Stimulated activated CD8-positive, alpha-beta memory T cell treated with anti-CD3 and anti-CD28 coated beads, Interleukin-4, amount 100 ng/mL, for 24 hours (primary cell): ENCODE measurements at places on chromosomes 11 and 22.

GRCh38 chr11:129442171-129442570 is 66.5 kb downstream of the BARX2 start:
- no peak for DNase-seq

- no peak for DNase-seq
Measured at GRCh38 chr22:33737662-33738061, 182.6 kb downstream of the LARGE1 start.

- no peak for DNase-seq
Measured at GRCh38 chr22:46577368-46578249, 40.2 kb upstream of the CELSR1 start.

DNA sequence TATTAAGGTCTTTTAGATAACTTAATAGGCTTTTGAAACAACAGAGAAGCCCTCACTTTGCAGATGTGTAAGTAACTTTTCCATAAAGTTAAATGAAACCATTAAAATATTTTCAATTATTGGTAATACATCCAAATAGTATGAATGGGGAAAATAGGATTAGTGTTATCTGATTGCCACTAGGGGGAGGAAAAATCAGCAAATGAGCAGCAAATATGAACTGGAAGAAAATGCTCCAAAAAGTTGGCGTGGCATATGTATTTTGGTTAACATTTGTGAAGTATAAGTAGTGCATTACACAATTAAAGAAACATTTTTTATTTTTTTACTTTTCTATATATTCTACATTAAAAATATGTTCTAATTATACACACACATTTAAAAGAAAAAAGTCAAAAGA is 259.8 kb upstream of the ANO5 start:
- DNase-seq: no peak

DNA sequence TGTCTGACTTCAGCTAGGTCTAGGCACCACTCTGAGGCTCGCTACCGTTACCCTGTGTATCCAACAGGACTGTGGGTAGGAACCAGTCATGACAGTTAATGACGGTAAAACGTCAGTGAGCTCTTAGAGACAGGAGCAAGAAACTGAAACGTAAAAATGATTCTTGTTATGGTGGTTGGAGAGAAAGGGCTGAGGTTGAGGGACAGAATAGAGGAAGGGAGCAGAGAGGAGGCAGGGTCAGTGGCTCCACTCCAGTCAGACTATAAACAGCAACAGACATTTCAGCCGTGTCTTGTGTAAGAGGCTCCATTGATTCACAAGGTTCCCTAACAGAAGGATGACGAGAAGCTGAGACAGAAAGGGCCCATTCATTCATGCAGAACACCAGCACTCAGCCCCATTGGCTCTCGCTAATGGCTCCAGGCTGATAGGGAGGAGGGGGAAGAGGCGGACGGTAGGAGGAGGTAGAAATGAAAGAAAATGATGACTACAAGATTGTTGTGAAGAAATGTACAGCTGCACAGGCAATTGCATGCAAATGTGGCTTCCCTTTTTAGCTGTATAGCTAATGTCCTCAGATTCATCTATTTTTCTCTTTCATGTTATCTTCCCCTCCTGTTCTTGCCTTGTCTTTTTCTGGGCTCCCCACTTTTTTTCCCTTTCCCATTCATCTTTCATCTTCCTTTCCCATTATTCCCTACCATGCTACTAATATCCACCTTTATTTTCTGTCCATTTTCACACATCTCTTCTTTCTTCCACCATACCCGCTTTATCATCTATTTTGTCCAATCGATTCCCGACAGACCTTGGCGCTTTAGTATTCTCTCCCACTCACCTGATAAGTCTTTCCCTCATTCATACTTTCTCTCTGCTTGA is 34.3 kb downstream of the ETS1 start:
- no peak for DNase-seq

- DNase-seq: no peak
Measured at GRCh38 chr22:50674606-50675552, 2.3 kb downstream of the SHANK3 start.

DNA sequence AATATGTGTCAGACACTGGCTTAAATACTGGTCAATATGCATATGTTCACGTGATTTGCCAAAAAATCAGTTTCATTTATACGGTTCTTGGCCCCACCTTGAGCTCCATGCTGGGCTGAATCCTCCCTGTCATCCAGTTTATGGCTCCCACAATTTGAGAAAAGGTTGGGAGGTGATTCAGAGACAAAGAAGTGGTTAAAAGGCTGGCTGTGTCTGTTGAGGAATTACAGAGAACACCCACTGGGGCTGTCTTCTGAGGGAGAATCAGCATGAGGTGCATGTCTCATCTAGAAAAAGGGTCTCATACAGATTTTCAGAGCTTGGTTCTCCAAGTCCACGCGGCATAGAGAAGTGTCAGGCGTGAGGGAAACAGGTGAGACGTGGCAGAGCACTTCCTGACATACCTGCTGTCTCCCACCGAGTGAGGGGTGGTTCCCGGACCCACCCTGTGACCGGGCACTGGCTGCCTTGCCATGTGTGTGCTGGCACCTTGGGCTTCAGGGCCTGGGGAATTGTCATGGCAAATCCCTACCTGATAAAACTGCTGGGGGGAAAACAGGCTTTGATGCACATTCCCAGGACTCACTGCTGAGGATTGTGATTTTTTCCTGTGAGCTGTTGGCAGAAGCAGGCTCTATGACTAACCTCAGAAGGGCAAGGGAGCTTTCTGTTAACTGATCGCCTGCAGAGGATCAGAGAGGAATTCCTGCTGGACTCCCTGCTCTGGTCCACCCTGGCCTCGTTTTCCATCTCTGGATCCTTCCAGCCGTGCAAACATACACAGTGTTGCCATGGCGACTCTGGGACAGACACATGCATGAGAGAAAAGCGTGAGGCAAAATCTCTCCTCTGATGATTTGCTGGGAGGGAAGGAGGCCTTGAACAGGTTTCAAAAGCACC is 223.6 kb downstream of the ADAMTS15 start:
- no peak for DNase-seq

DNA sequence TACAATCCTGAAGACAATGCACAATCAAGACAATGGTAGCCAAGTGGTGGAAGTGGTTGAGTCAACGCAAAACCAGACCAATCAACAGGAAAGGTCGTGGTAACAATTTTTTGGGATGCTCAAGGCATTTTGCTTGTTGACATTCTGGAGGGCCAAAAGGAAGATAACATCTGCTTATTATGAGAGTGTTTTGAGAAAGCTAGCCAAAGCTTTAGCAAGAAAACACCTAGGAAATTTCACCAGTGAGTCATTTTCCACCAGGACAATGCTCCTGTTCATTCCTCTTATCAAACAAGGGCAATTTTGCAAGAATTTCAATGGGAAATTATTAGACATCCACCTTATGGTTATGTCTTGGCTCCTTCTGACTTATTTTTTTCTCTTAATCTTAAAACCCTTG is 1932.2 kb upstream of the RAG2 start:
- no peak for DNase-seq

- no peak for DNase-seq
Measured at GRCh38 chr22:47394504-47395440, 632.3 kb downstream of the TBC1D22A start.

- DNase-seq: no peak
Measured at GRCh38 chr11:65215441-65216076, 33.8 kb downstream of the CAPN1 start.

DNA sequence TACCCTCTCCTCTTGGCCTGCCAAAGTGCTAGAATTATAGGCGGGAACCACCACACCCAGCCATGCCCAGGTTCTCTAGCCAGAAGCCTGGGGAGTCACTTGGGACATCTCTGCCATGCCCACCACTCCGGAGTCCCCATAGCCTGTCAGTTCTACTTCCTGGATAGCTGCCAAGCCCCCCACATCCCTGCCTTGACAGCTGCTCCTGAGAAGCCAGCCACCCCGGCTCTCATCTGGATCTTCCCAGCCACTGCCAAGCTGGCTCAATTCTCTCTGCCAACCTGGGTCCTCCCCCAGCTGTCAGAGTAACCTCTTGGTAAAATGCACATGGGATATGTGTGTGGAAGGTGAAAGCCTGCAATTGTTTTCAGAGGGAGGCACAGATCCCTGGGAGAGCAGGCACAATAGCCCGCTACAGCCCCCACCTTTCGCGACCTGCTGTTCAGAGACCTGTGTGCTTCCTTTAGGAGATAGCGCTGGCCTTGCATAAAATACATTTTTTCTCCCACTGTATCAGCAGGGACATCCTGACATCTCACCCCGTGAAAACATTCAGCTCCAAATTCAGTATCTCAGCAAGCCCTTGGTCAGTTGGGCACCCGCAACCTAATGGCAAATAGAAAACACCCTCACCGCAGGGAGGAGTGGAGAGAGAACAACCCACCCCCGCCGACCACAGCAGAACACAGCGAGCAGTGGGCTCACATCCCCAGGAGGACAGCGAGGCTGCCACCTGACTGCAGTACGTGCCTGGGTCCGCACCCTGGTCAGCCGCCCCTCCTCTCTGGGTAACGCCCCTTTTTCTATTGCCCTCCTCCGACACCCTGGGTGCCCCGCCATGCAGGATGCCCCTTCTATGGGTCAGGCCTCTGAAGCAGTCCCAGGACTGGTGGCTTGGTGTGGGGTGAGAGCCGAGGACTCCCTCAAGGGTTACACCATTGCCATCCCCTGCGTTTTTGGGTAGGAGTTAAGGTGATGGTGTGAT is 1342.2 kb downstream of the BRD1 start:
- no peak for DNase-seq

DNA sequence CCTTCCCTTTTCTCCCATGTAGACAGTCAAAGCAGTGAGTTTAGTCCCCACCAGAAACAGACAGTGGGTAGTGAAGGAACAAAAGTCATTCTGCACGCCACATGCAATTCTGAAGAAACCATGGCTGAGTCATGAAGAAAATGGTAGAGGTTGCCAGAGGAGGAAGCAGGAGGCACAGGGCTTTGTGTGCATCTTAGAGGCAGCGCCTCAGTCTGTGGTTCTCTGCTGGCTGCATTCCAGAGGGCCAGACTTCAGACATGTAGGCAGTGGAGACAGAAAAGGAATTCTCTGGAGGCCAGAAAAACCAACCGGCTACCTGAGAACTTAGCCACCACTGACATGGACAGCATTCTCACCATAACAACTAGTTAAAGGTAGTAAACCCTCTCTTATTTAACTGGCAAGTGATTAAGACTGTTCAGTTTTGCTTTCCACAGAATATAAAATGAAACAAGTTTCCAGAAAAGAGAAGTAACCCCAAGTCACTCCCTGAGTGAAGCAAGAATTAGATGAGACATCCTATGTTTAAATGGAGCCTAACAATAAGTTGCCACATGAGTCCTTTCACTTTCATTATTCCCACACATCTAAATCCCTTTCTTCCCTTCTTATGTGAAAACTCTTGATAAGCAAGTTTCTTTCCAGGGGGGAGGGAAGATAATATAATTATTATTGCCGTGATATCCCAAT is 556.1 kb downstream of the SOX6 start:
- no peak for DNase-seq

DNA sequence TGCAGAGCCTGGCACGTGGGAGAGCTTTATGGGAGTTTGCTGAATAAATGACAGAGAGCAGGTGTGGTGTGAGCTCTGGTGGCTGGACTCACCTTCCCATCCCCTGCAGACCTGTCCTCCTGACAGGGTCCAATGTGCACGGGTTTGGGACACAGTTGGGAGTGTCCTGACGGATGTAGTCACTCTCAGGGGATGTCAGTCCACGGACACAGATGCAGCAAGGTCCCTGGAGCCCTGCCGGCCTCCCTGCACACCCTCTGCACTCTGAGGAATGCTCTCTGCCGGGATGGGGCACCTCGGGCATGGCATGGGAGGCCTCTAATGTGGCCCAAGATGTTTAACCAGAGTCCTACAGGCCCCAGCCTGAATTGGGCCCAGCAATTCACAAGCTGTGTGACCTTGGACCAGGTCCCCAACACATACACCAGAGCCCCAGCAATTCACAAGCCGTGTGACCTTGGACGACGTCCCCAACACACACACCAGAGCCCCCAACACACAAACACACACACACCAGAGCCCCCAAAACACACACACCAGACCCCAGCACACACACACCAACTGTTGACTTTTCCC is 30.0 kb upstream of the RFPL3 start:
- no peak for DNase-seq

DNA sequence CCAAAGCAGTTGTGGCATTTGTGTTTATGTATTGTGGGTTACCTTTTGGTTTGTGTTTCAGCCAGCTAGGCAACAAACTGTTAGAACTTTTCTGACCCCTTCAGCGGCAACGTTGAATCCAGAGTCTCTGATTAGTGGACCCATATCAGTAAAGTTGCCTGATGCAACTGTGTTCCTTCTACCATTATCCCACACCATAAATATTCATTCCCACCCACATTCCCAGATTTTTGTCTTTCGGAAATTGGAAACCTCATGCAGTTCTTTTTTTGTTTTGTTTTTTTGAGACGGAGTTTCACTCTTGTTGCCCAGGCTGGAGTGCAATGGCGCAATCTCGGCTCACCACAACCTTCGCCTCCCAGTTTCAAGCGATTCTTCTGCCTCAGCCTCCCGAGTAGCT is 30.7 kb upstream of the RBX1 start:
- DNase-seq: no peak

DNA sequence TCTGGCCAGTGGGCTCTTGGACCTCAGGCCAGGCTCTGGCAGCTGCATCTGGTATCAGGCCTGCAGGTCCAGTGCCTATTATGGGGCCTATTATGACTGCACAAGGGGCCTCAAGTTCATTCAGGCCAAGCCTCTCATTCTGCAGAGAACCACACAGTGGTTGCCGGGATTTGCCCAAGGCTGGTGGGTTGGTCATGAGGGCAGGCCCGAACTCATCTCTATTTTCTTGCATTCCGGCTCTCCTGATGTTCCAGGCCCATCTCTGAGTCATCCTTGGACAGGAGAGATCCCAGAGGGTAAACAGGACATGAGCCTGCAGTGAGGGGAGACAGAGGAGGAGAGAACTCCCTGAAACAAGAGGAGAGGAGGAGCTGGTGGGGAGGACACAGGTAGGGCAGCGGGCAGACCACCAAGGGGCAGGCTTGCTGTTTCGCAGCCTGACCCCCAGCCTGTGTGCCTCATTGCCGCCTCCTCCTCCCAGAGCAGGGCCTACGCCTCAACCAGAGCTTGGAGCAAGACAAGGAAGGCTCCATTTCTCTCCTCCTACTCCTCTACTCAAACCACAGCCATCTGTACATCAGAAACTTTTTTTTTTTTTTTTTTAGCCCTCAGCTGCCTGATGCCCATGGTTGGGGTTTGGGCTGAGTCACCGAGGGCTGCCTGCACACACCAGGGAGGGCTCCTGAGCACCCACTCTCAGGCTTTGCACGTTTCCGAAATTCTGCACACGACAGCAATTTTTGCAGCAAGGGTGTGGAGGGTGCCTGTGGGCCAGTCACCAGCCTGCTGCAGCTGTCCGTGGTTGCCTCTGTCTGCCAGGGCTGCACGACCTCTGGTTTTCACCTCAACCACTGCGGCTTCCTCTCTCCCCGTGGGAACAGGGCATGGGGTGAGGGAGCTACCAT is 12.7 kb upstream of the TREH start:
- DNase-seq: peak; percentile 66

DNA sequence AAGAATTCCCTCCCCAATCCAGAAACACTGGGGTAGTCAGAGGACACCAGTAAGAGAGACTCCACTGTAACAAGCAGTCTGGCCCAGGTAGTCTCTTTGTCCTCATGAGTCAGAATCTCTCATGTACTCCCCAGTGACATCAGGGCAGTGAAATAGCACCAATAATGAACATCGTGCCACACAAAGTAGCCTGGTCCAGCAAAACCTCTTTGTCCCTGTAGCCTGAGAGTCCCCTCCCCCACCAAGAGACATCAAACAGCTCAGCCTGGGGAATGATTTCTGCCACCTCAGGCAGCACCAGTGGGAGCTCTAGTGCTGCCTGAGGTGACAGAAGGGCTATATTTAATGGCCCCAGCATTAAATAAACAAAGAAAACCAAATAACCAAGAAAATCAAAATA is 88.1 kb downstream of the SBF2 start:
- no peak for DNase-seq

- no peak for DNase-seq
Measured at GRCh38 chr11:85755285-85755684, 55.7 kb downstream of the SYTL2 start.

- no peak for DNase-seq
Measured at GRCh38 chr11:130801333-130802122, 114.8 kb downstream of the SNX19 start.
